ENCODE measurements at places on chromosomes 2 and 18. TPM values are rescaled to one million over a fixed set of nuclear protein-coding genes. Genes with fewer than 3 reads are reported as not detected.

The CD207 gene
- total RNA-seq, result 0.66 TPM

DNA sequence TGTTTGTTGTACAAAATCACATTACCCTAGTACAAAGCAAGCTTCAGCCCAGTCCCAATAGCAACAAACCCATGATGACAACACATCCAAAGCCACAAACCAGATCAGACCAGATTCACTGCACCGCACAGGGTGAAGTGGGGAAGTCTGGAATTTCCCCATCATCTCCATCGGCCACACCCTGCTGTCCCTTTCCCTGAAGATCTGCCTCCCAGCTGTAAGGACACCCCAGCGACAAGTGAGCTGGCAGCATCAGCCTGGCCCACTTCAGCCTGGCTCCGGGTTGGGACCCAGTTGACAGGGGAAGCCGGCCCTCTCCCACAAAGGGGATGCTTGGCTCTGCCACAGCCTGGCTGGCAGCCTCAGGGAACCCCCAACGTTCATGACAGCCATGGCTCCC, 207.6 kb downstream of the MGAT5 start:
- no peak for DNase-seq

DNA sequence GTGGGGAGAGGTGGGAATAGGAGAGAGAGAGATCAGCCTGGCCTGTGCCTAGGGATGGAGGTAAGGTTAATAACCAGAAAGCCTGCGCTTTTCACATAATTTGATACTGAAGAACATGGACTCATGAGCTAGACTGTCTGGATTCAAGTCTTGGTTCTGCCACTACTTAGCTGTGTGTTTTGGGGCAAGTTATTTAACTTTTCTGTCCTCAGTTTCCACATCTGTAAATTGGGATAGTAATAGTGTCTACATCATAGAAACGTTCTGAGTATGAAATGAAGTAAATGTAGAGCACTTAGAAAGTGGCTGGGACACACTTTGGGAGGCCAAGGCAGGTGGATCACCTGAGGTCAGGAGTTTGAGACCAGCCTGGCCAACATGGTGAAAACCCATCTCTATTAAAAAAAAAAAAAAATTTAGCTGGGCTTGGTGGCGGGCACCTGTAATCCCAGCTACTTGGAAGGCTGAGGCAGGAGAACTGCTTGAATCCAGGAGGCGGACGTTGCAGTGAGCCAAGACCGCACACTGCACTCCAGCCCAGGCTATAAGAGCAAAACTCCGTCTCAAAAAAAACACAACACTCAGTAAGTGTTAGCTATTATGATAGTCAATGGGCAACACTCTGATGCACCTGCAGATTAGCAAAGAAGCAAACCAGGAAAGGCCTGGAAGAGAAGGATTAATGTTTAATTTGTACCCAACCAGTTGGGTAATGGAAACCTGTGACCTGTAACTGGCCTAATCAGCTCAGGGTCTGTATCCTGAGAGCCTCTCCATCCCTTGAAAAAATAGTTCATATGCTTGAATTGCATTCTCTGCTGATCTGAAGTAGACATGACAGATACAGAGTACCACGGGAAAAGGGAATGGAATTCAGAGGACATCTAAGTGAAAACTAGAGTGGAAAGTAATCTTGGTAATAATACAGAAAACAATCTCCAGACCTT, 6.8 kb downstream of the GALM start:
- DNase-seq, result peak; percentile 44

The KLHL14 gene
- total RNA-seq, result 15.4 TPM

GRCh38 chr2:11938196-11938595, 191.8 kb downstream of the LPIN1 start:
- DNase-seq, result no peak

DNA sequence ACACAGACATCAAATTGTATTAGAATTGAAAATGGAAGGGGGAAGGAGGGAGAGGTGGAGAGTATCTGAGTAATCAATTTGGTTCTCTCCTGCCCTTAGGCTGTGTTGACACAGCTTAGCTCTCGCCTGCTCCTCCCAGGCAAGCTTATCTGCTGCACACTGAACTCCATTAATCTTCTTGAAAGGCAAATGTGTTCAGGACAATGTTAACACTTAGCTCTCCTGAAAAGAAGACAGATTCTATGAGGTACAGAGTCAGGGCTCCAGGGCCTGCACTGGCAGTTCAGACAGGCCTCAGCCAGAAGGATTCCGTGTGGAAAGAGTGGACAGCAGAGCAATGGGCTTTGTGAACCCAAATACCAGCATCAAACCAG, 430.0 kb upstream of the TNP1 start:
- peak; percentile 51 for DNase-seq

- no peak for DNase-seq
Measured at GRCh38 chr2:175883586-175884194, 118.4 kb downstream of the LNPK start.
